ENCODE measurements at places on chromosomes 4 and X.
A peak's percentile ranks its signal among the peaks of the same experiment; 100 is the strongest.

- DNase-seq, result no peak
Measured at GRCh38 chr4:136918772-136919171, 613.5 kb downstream of the PCDH18 start.

DNA sequence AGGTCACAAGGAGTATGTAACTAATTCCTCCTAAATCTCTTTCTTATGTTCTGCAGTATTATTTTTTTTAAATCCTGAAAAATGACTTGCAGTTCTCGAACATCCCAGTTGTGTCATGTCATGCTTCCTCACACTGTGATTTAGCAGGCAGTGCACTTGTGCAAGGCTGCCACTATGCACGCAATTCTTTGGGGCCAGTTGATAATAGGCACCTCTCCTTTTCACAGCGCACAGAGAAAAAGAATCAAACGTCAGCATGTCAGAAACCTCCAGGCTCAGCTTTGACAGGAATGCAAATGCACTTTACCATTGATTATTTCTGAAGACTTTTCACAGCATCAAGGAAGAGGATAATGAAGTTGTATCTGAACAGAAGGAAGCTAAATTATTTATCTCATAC, 62.9 kb downstream of the FGF13 start:
- DNase-seq, result no peak

DNA sequence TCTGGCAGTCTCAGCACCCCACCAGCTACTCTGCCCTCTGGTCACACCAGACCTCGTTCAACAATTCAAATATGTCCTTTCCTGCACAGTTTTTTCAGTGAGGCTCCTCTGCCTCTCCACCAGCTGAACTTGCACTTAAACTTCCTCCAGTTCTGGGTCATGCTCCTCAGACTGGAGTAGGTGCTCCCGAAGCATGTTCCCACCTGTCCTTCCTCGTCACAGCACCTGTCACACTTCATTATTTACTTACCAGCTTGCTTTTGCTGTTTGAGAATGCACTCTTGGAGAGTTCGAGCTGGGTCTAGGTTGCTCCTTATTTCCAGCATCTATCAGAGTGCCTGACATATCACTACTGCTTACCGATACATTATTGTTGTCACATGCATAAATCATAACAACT, 144.8 kb upstream of the TTC29 start:
- DNase-seq, result no peak

DNA sequence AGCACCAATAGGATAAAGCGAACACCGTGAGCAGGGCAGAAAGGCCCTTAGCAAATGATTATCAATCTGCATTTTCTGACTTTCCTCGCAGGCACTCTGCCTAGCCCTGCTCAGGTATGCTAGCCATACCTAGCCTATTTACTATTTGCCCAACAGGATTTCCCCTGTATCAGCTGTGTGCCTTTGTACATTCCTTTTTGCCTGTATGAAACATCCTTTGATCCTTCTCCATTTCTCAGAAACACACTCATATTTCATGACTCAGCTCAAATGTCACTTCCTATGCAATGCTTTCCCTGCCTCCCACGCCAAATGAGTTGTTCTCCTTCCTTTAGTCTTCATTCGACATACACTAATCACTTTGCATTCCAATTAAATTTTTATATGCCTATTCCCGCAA, 37.2 kb downstream of the PCDH7 start:
- no peak for DNase-seq

- DNase-seq, result no peak
Measured at GRCh38 chr4:120886191-120886590, 36.3 kb downstream of the PRDM5 start.

- no peak for DNase-seq
Measured at GRCh38 chr4:8404791-8405515, 35.6 kb downstream of the ACOX3 start.

DNA sequence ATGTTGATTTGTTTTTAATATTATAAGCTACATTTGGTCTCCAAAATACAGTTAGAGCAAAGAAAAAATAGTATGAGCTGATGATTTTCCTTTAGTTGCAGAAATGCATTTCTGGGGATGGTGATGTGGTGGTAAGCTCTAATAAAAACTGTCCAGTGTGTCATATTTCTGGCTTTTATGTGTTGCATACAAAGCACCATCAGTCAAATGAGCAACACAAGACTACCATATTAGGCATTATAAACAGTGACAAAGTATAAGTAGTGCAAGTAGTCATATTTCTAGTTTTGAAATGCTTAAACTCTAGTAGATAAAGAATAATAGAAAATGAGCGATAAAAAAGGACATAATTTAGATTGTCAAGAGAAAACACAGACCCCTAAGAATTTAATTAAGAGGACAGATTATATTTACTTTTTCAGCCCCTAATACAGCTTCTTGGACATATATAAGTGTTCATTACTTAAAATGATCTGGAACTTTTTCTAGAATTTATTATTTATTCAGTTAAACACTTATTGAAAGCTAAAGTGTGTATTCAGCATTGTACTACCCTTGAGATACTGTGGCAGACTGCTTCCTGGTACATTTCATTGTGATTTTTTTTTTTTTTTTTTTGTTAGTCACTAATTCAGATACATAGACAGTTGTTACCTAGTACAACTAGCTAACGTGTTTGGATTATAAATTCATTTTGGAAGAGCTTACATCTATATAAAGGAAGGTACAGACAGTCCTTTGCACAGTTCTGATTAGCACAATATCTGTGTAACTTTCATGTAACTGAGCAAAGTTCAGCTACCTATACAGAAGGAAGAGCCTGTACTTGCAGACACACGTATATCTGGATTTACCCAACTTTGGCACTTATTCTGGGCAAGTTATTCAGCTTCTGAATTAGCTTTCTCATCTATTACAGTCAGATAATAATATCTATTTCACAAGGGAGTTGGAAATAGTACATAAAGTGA, 22.3 kb downstream of the RAP1GDS1 start:
- DNase-seq, result no peak

GRCh38 chrX:7170898-7171297, 22.9 kb upstream of the PUDP start:
- DNase-seq, result peak; percentile 34

- no peak for DNase-seq
Measured at GRCh38 chr4:6938237-6938636, 28.6 kb downstream of the TBC1D14 start.

DNA sequence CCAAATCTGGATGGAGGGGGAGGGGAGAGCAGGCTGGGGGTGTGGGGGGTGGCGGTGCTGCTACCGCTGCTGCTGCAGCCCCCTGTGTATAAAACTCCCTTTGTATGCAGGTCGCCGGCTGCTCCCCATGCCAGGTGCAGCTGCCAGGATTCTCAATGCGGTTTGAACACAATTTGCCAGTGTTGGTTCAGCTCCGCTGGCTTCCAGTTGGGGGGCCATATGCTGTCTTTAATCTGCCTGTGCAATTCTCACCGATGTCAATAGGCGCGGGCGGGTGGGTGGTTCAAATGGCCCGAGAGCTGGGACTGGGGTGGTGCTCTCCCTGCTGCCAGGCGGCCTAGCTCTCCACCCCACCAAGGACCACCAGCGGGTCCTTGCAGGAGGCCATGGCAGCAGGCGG, 257.6 kb downstream of the BCOR start:
- no peak for DNase-seq

DNA sequence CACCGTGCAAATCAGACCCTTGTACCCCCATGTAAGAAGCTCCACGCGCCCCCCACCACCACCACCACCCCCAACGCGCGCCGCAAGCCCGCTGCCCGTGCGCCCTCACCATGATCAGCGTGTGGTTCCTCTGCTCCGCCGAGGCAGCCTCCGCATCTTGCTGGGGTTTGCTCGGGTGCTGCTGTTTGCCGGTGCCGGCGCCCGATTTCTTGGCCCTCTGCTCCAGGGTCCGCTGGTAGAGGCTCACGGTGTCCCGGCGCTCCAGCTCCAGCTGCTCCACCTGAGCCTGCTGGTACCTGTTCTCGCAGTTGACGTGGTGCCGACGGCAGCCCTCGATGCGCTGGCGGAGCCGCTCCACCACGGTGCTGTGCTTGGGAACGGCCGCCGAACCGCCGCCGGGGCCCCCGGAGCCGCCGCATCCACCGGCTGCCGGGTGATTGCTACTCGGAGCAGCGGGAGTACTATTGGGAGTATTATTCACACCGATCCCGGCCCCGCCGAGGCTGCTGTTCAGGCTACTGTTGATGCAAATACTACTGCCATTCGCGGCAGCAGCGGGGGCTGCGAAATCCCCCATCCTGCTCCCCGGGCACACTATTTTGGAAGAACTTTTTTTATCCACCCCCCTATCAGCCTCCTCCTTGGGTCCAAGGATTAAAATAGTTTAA, 1.1 kb downstream of the MAML3 start:
- DNase-seq, result no peak

DNA sequence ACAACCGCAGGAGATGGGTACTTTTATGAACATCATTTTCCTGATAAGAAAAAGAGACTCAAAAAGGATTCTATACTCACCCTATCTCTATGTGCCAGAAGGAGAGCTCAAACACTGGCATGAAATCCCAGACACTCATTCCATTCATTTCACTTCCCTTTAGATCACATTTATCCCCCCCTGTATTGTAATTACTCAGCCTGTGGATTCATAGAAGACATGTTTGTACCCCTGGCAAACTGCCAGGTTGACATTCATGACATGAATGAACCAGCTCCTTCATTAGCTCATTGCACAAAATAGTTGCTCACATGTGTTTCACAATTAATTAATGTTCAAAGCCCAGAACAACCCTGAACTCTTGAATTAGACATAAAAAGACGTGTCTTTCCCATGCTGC, 4.9 kb downstream of the SMR3A start:
- no peak for DNase-seq

DNA sequence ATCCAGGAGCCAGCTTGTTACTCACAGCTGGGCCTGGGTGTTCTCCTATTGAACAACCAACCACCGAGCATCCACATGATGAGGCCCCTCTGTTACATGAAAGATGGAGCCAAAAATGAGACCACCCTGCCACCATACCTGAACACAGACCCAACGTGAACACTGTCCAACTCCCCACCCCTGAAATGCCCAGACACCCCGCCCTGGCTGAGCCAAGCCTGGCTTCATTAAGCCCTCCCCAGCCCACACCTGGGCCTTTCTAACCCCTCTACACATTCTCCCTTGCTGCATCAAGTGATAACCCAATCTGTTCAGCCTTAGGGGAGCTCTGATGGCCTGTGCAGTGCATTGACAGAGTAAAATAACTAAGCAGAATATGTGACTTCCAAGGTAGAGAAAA, 80.7 kb downstream of the EVC start:
- no peak for DNase-seq

DNA sequence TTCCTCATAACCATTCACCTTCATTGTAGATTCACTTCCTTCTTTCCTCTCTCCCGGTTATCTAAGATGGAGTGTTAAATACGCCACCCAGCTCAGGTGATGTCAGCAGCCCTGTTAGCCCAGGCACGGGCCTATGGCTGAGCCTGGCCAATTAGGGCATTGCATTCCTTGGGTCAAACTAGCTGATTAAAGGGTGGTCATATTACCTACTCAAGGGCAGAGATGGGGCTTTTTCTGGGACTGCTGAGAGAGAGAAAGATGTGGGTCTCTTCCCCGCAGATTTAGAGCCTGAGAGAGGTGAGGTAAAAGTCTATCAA, 39.9 kb upstream of the AFAP1 start:
- DNase-seq, result no peak

DNA sequence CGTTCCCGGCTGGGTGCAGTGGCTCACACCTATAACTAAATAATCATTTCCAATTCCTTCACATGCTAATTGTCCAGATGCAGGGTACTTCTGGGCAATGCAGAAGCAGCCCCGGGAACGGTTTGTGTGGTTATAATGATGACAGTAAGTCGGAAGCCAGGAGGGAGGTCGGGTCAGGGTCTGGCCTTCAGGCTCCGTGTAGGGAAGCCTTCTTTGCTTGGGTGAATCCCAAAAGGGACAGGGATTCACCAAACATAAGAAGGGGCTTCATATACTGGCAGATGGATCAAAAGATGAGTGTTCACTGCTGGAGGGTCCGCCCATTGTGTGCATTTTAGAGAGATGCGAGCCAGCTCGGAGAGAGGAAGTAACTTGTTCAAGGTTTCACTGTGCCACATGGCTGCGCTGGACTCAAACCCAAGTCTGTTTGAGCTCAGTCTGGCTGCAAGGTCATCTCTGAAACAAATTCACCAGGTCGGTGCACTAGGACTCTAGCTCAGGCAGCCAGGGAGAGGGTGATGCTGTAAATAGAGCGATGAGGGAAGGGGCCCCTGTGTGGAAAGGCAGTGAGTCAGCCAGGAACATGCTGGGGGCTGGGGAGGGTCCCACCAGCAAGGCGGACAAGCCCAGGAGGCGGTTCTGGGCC, 4.8 kb upstream of the KIAA0232 start:
- no peak for DNase-seq

DNA sequence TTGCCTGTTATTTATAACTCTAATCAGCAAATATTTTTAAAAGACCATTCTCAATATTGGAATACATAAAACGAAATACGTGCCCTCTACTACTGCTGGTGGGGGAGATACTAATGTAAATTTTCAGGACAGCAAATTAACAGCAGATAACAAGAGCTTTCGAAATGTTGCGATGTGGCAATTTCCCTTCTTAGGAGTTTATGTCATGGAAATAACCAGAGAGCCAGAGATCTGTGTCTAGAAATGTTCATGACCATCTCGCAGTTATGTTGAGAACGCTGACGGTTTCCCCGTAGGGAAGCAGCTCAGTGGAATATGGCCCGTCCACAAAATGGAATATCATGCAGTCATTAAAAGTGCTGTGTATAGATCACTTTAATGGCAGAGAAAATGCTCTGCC, 238.4 kb upstream of the PSAPL1 start:
- DNase-seq, result no peak

DNA sequence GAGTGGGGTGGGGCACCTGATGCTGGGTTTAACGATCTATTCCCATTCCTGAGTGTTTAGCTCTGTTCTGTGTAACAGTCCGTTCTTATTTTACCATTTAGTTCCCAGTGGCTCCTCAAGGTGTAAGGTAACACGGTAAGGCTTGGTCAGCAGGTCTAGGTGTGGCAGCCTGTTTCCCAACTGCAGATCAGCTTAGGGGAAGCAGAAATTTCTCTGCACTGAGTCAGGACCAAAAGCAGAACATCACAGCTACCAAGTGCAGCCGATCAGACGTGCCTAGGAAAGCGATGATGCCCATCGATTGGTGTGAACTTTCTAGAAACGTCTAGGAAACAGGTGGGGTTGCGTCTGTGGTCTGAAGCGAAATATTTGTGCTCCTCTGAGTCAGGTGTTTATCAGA, 240.1 kb downstream of the STIM2 start:
- DNase-seq, result no peak

DNA sequence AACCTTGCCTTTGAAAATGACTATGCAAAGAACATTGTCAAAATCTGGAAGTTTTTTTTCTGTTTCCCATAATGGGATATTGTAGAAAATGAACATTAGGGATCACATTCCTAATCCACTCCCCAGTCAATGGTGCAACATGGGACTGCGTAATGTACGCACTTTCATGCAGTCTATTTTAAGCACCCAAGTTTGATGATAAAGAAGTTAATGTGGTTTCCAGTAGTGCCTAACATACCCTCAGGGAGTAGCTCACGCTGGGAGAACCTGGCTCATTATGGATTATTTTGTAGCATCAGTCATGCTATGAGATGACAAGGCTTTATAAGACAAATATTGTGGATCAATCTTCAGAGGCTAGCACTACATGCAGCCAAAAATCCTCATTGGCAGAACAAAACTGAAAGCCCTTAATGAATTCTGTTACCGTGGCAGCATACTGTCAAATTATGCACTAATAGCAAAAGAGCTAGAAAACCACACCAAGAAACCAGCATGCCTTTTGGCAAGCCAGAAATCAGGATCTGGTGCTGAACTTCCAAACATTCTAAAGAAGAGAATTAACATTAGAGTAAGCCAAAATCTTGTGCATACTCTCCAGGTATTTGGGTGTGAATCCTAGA, 1392.8 kb upstream of the TENM3 start:
- DNase-seq, result no peak

GRCh38 chr4:106266201-106266600, 49.8 kb downstream of the TBCK start:
- DNase-seq, result no peak
